Activated naive CD8-positive, alpha-beta T cell treated with anti-CD3 and anti-CD28 coated beads for 36 hours (primary cell): ENCODE measurements at places on chromosomes 4 and X. TPM values are rescaled to one million over a fixed set of nuclear protein-coding genes. Genes with fewer than 3 reads are reported as not detected.
A peak's percentile ranks its signal among the peaks of the same experiment; 100 is the strongest.

Gene FAM156A
- 22.7 TPM for total RNA-seq

Gene MGARP
- 0.19 TPM for total RNA-seq

Gene GUCY1A1
- 0.14 TPM for total RNA-seq

DNA sequence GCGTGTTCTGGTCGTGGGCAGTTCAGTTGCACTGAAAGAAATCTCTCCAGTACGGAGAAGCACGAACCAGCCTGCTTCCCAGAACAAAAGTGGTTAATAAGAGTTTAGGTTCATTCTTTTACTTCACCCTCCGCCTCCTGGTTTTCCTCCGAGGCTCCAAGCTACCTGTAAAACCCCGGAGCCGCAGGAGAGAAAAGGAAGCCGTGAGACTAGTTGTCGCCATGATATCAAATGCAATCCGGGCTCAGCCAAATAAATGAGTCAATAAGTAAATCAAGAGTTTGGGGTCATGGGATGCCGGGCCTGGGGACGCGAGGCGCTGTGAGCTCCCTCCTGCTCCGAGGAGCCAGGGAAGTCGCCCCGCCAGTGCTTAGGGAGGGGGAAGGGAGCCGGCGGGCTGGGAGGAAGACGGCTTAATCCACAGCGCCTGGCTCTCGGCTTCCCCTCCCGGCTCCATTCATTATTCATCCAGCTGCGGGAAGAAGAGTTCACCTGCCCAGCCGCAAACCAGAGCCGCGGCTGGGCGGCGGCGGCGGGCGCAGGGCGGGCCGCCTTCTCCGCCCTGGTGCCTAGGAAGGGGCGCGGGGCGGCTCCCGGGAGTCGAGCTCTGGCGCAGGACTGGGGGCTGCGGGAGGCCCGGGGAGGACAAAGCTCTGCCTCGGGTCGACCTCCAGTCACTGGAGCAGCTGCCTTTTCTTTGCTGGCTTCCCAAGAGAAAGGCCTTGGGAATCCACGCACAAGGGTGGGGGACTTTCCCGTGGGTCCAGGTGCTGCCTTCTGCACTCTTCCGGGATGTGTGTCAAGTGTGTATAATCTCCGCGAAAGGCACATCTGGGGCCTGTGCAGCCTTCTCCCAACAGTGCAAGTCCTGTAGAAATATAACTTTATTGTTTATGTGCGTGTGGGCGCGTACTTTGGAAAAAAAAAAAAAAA lies 1.7 kb downstream of the FRAS1 start:
- H3K4me3 ChIP-seq = peak overlapping the region; percentile 82
- H3K27me3 ChIP-seq = peaks cover 79% of the 10 kb centered on the region
- peak; percentile 9 for DNase-seq
- no peaks in the 10 kb centered on the region for H3K36me3 ChIP-seq

Gene DNAAF6
- not detected for total RNA-seq

- no peak for DNase-seq
- H3K36me3 ChIP-seq = peaks cover 52% of the 10 kb centered on the region
- peaks cover 51% of the 10 kb centered on the region for H3K4me1 ChIP-seq
- peak overlapping the region; percentile 29 for H3K27ac ChIP-seq
- H3K4me3 ChIP-seq = no peak overlapping the region
- H3K27me3 ChIP-seq = no peaks in the 10 kb centered on the region
These were observed 110.7 kb downstream of the ZNF827 start for GRCh38 chr4:145827885-145828284.

- H3K27me3 ChIP-seq = no peaks in the 10 kb centered on the region
- DNase-seq = no peak
- no peak overlapping the region for H3K4me3 ChIP-seq
- no peaks in the 10 kb centered on the region for H3K4me1 ChIP-seq
These were observed 93.1 kb downstream of the PDLIM5 start for GRCh38 chr4:94544811-94545210.

DNA sequence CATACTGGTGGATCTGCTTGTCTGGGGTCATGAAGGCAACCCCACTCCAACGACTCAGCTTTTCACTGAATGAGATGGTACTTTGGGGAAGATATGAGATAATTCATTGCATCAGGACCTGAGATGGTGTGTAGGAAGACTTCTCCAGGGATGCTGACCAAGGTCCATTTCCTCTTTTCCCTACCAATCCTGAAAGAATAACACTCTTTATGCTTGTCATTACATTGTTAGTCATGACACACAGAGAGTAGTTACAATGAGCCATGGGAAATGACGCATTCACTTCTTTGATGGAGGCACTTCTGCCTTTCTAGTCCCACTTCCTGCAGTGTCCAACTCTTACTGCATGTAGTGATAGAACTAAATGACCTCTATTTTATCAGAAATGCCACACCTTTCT lies 58.6 kb downstream of the AREG start:
- peaks cover 21% of the 10 kb centered on the region for H3K27me3 ChIP-seq
- H3K4me3 ChIP-seq = no peak overlapping the region
- no peaks in the 10 kb centered on the region for H3K4me1 ChIP-seq
- no peak for DNase-seq

Gene ENPP6
- total RNA-seq = 0.45 TPM

Gene DKK2
- not detected for total RNA-seq

Gene GABRA4
- total RNA-seq = not detected

Gene ADGRG4
- total RNA-seq = not detected

Gene PFKFB1
- 0.54 TPM for total RNA-seq

Gene IL1RAPL2
- total RNA-seq = not detected

Gene NDST4
- not detected for total RNA-seq

Gene F11
- total RNA-seq = not detected

GRCh38 chrX:13693341-13693961 lies 4.5 kb downstream of the RAB9A start:
- DNase-seq = no peak
- peaks cover 18% of the 10 kb centered on the region for H3K36me3 ChIP-seq
- peaks cover 54% of the 10 kb centered on the region for H3K4me1 ChIP-seq
- H3K27me3 ChIP-seq = no peaks in the 10 kb centered on the region

GRCh38 chr4:14022456-14022855 lies 394.9 kb upstream of the BOD1L1 start:
- H3K4me3 ChIP-seq = no peak overlapping the region
- no peaks in the 10 kb centered on the region for H3K36me3 ChIP-seq
- H3K27me3 ChIP-seq = no peaks in the 10 kb centered on the region
- no peak for DNase-seq
- H3K4me1 ChIP-seq = no peaks in the 10 kb centered on the region

Gene ADGRG2
- not detected for total RNA-seq

- H3K27me3 ChIP-seq = no peaks in the 10 kb centered on the region
- peaks cover 48% of the 10 kb centered on the region for H3K4me1 ChIP-seq
- peaks cover 23% of the 10 kb centered on the region for H3K36me3 ChIP-seq
- peak; percentile 57 for DNase-seq
- H3K27ac ChIP-seq = peak overlapping the region; percentile 91
These were observed 3.6 kb upstream of the LEF1 start for GRCh38 chr4:108172231-108172752.

- no peaks in the 10 kb centered on the region for H3K27me3 ChIP-seq
- H3K4me1 ChIP-seq = no peaks in the 10 kb centered on the region
- H3K27ac ChIP-seq = no peak overlapping the region
- no peaks in the 10 kb centered on the region for H3K36me3 ChIP-seq
- DNase-seq = no peak
These were observed 260.1 kb downstream of the BCOR start for GRCh38 chrX:39837688-39838087.

Gene RASL11B
- 0.32 TPM for total RNA-seq

GRCh38 chr4:15968551-15969300 lies 5.8 kb upstream of the FGFBP2 start:
- no peak overlapping the region for H3K4me3 ChIP-seq
- no peaks in the 10 kb centered on the region for H3K36me3 ChIP-seq

- DNase-seq = no peak
- H3K4me3 ChIP-seq = no peak overlapping the region
- peaks cover 13% of the 10 kb centered on the region for H3K4me1 ChIP-seq
These were observed 12.9 kb upstream of the WDR1 start for GRCh38 chr4:10129196-10130177.

DNA sequence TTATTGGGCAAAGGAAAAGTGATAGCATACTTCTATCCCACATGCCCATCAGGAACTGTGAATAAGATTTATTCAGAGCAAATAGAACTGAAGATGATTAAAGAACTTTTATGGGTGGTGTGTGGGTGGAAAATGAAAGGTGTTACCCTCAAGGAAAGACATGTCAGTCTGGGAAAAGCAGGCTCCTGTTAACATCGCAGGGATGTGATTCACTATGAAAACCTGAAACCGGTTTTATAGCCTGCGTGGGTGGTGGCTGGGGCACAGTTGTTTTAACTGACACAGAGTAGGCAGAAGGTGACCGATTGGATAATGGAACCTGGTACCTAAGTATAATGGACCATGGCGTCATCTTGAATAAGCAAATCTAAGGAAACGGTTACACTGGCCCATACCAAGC lies 61.3 kb upstream of the CASK start:
- H3K36me3 ChIP-seq = no peaks in the 10 kb centered on the region
- H3K27me3 ChIP-seq = no peaks in the 10 kb centered on the region
- no peak overlapping the region for H3K27ac ChIP-seq
- H3K4me3 ChIP-seq = no peak overlapping the region

- H3K27me3 ChIP-seq = peaks cover 37% of the 10 kb centered on the region
- no peak for DNase-seq
- peak overlapping the region; percentile 77 for H3K4me3 ChIP-seq
These were observed 838 bp upstream of the ABCG2 start for GRCh38 chr4:88159229-88159725.

Gene PDS5A
- total RNA-seq = 107 TPM

GRCh38 chrX:40931921-40932320 lies 153.3 kb upstream of the USP9X start:
- peaks cover 2% of the 10 kb centered on the region for H3K36me3 ChIP-seq
- DNase-seq = no peak
- H3K27ac ChIP-seq = peak overlapping the region; percentile 88
- H3K4me3 ChIP-seq = peak overlapping the region; percentile 34
- H3K4me1 ChIP-seq = peaks cover 18% of the 10 kb centered on the region

Gene PNMA5
- not detected for total RNA-seq

Gene GNRHR
- not detected for total RNA-seq

- no peak overlapping the region for H3K4me3 ChIP-seq
- no peaks in the 10 kb centered on the region for H3K27me3 ChIP-seq
- no peak for DNase-seq
- H3K27ac ChIP-seq = no peak overlapping the region
- no peaks in the 10 kb centered on the region for H3K36me3 ChIP-seq
These were observed 108.6 kb upstream of the TRIM2 start for GRCh38 chr4:153095448-153096204.

Gene HPRT1
- total RNA-seq = 109 TPM

DNA sequence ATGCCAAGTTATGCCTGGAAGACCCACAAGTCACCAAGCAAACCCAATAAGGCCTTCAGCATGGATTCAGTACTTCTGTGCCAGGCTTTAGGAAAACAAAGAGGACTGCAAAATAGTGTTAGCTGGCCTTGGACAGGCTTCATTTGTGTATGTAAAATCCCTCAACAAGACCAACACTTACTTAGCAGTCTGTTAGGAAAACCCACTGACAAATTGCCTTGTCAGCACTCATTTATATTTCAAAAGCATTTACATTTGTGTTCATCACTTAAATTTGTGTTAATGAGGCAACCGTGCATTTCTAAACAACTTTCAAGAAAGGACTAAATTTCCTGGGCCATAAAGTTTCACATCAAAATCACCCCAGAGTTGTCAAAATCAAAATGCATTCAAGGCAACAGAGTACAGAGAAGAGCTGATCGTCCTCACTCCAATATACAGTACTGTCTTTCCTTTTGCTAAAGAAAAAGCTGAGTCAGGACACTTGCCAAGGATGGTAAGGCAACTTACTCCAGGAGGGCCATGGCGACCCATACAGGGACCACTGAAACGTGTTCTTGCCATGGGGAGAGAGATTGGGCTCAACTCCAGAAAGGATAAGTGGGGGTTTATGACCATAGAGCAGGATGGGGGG lies 1.6 kb downstream of the S100G start:
- H3K27me3 ChIP-seq = no peaks in the 10 kb centered on the region
- H3K4me3 ChIP-seq = no peak overlapping the region
- no peaks in the 10 kb centered on the region for H3K4me1 ChIP-seq
- H3K36me3 ChIP-seq = peaks cover 1% of the 10 kb centered on the region
- H3K27ac ChIP-seq = no peak overlapping the region
- DNase-seq = no peak

GRCh38 chr4:79652232-79652631 lies 244.2 kb upstream of the GK2 start:
- peaks cover under 1% of the 10 kb centered on the region for H3K36me3 ChIP-seq
- DNase-seq = no peak
- H3K27ac ChIP-seq = no peak overlapping the region

- DNase-seq = no peak
- no peak overlapping the region for H3K4me3 ChIP-seq
- H3K36me3 ChIP-seq = peaks cover 5% of the 10 kb centered on the region
- no peak overlapping the region for H3K27ac ChIP-seq
These were observed 43.9 kb downstream of the CLNK start for GRCh38 chr4:10640561-10641201.

Gene ADH7
- not detected for total RNA-seq

- DNase-seq = no peak
- H3K27me3 ChIP-seq = peaks cover 19% of the 10 kb centered on the region
- no peak overlapping the region for H3K4me3 ChIP-seq
- peaks cover 19% of the 10 kb centered on the region for H3K4me1 ChIP-seq
- H3K36me3 ChIP-seq = no peaks in the 10 kb centered on the region
- no peak overlapping the region for H3K27ac ChIP-seq
These were observed 28.5 kb downstream of the TRIM2 start for GRCh38 chr4:153232768-153233167.

Gene MMRN1
- 0.10 TPM for total RNA-seq

Gene RAB40A
- 0.14 TPM for total RNA-seq

Gene PNMA6A
- 2.1 TPM for total RNA-seq
